HuH-7 (cell line): ENCODE measurements at places on chromosomes 2 and 18.

- DNase-seq, result no peak
These were observed 13.7 kb upstream of the ZNF532 start for GRCh38 chr18:58850786-58851469.

- no peak for DNase-seq
These were observed 9.4 kb upstream of the PRLH start for GRCh38 chr2:237556773-237557632.

DNA sequence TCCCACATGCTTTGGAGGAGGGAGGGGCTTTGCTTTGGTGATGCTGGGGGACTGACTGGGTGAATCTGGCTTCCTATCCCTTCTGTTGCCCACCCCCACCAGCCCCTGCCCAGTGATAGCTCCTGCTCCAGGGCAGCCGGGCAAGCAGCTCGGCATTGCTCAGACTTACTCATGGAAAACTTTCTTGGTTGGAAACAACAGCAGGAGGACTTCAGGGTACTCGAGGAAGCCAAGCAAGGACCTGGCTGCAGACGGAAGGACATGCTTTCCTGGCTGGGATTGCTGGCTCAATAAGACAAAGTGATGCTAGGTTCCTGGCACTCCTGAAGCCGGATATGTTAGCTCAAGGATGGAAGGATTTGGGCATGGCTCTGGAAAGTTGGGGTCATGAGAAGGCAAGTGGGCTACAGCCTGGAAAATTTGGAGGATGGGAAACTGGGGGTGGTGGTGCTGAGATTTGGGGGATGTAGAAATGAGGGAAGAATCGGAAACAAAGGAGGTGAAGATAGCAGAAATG lies 3.1 kb downstream of the SPEG start:
- DNase-seq, result no peak

GRCh38 chr2:42906557-42907411 lies 114.4 kb upstream of the HAAO start:
- no peak for DNase-seq

GRCh38 chr18:2918761-2919550 lies 72.2 kb downstream of the EMILIN2 start:
- DNase-seq, result no peak

DNA sequence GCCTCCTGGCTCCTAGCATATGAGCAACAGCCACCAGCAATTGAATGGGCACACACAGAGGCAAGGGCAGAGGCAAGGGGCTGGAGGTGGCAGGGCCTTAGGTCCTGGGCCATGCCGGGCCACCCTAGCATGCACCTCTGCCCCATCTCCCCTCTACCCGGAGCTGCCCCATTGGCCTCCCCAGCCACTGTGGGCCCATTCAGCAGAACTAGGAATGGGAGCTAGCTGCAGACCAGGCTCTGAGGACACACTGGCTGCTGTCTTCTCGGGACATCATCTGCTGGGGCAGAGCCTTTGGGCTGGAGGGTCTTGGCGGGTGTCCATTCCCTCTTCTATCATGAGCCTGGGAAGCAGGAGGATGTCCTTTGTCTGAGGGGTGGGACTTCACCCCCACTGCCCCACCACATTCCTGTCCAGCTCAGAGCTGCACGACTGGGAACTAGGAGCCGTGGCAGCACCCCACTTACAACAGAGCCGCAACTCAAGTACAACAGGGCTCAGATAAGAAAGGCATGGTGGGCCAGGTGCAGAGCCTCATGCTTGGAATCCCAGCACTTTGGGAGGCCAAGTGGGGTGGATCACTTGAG lies 800 bp downstream of the VIL1 start:
- no peak for DNase-seq

DNA sequence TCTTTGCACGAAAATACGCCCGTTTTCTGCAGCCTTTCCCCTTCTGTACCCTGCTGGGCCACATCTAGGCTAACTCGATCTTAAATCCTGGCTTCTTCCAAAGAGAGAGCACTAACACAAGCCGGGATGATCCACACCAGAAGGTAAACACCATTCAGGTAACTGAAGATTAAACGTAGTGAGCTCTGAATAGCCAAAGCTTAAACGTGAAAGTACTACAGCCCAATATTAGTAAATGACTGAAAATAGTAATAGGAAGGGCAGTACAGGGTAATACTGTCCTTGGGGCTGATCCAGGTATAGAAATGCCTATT lies 422 bp upstream of the MRPL53 start:
- no peak for DNase-seq

DNA sequence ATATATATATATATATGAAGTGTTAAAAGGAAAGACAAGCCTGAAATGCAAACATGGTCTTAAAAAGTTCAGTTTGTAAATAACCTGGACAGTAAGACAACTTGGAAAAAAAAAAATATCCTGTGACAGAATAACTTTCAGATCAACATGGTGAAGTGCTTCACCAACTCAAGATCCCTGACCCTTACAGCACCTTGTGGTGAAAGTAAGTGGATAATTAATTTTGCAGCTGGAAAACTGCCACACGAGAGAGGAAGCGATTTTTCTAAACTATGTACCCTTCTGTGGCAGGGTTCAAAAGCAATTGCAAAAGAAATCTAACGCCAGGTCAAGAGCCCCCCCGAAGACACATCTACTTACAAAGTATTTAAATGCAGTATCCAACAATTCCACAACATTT lies 95.8 kb downstream of the PAX3 start:
- DNase-seq, result no peak

GRCh38 chr2:178976351-178976750 lies 73.6 kb downstream of the CCDC141 start:
- no peak for DNase-seq

DNA sequence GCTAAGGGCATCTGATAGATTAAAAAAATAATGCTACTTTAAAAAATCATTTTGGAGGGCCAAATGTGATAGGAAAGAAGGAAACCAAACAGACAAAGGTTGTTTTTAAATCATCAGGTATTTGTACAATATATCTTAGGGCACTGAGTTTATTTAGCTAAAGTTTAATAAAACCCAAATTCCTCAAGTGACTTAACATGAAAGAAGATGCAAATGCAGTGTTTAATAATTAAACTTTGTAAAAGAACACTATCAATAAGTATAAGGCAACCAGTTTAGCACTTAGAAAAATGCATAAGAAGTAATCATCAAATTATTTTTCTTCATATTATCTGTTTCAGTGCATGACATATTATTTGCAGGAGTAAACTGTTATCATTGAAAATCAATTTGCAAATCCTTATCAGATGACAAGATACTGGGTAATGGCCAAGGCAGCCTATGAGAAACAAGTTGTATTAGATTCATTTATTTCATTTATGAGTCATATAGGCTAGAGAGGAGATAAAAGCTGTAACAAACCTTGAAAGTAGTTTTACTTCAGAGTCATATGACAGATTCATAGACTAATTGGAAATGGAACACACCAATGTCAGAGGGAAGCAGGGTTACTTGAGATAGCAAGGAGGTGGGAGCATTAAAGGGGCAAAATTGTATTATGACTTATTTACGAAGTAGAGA lies 165.5 kb downstream of the GCA start:
- no peak for DNase-seq

DNA sequence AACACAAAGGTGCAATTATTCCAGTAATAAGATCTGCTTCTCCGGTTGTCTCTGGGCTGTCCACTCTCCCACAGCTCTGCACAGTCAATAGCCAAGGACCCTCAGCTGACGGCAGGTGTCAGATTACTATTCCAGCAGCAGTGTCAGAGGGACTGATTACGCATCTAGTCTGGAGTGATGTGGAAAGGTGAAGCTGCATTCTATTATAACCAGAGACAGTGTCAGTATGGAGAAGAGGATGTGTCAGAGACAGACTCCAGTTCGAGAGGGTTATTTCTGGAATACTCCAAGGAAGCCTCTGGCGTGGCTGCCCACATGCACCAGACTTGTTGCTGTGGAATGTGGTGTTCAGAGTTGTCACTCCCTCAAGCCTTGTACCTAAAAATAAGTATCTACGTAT lies 163.6 kb upstream of the TMEM200C start:
- no peak for DNase-seq

DNA sequence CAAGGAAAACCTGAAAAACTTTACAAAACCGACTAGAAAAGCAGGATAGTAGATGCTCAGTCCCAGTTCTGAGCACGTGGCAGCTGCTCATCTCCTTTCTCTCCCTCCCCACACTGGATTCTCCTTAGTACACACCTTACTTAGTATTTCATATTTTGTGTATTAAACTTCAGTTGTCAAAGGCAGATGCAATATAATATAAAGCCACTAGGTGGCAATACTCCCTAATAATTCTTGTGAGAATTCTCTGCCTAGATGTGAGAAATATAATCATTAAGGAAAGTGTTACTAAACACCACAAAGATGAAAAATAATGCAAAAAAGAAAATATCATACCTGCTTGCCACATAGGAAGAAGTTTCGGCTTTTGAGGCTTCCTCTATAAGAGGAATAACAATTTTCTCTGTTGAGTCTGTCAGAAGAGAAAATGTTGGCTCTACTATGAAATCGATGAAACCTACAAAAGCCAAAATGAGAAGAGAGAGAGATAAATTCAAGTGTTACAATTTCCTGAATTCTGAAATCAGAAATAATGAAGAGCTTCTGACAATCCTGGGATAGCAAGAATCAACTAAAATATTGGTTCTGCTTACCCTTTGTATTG lies 200.6 kb downstream of the PPP1R1C start:
- DNase-seq, result no peak

DNA sequence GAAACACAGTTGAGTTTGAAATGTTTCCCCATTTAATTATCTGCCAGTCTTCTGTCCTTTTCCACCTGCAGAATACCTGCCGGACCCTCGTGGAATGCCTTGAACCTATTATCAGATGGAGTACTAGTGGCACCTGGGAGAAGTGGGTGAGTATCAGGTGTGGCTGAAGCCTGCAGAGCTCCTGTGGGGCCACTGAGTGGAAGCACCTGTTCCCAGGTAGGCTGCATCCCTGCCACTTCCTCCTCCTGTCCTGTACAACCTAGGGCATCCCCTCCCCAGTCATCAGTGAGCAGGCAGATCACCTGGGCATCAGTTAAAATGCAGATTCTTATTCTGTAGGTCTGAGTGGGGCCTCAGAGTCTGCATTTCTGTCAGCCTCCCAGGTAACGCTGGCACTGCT lies 80.8 kb upstream of the BZW1 start:
- no peak for DNase-seq

- DNase-seq, result no peak
These were observed 118.1 kb upstream of the EPAS1 start for GRCh38 chr2:46179037-46179621.

- DNase-seq, result no peak
These were observed 322.6 kb upstream of the REV1 start for GRCh38 chr2:99812426-99812825.
